NCI-H1092 treated with DMSO at 0.1 percent for 48 hours (cell line): ENCODE measurements at places on chromosomes 4 and X.

GRCh38 chrX:14817571-14817970 is 55.3 kb downstream of the FANCB start:
- DNase-seq, result no peak

DNA sequence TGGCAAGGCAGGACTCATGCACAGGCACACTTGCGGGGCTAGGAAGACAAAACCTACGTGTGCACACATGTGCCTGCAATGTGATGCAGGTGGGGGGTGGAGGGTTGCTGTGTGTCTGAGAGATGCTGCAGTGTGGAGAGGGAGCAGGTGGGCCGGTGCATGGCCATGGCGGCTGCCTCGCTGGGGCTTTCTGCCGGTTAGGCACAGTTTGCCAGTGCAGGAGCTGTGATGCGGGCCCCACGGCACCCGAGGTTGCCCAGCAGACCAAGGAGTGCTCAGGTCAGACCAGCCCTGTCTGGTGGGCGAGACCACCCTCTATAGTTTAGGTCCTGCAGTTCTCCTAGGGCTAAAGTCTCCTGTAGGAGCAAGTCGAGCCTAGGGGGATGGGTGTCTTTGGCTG is 4.4 kb upstream of the AFM start:
- DNase-seq, result no peak

DNA sequence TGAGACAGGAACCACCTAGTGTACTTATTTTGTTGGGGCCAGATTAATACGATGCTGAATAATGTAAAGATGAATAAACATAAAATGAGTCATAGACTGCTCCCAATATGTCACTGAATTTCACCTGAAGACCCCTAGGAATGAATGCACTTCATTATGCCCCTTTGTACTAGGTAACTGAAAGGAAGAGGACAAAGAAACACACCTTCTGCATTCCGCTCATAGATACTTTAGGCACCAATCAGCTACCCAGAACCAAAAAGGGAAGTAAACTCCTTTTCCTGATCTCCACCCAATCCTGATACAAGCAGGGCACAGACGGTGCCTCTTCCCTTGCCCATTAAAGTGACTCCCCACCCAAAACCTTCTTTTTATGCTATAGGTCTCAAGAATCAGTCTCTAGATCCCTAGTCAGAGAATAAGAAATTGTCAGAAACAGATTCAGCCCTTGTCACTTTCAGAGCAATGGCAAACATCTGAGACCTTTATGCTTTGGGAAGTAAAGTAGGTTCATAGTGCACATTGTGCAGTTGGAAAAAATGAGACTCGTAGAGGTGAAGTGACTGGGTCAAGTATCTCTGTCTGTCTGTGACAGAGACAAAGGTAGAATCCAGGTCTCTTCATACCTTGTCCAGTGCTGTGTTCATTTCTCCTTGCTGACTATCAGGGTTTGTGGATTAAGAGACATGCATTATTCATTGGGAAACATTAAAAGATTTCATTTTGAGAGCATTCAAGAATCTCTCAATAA is 2.3 kb downstream of the GPR174 start:
- no peak for DNase-seq

GRCh38 chr4:156411531-156411930 is 457.9 kb upstream of the CTSO start:
- DNase-seq, result no peak

DNA sequence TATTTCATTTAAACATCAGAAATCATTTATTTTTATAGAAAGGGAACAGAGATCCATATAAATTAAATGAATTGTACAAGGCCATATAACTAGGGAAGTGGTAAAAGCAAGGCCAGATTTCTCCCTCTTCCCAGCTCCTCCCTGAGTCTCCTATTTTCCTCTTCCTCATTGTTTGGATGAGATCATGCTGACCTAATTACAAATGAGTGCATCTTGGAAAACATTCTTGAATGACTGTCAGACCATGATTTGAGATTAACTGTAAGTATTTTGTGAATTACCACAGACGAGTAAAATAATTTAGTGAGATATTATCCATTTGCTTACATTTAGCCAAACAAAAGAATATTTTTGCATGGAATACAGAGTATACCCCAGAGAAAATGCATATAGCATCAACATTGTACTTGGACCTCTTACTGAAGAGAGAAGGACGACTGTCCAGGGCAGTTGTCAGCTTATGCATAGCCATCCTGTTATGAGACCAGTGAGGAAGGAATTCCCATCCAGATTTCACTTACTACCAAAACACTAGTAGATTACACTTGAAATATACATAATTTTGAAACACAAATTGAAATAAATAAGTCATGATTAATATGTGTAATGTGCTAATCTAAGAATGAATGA is 47.3 kb downstream of the SLAIN2 start:
- no peak for DNase-seq

DNA sequence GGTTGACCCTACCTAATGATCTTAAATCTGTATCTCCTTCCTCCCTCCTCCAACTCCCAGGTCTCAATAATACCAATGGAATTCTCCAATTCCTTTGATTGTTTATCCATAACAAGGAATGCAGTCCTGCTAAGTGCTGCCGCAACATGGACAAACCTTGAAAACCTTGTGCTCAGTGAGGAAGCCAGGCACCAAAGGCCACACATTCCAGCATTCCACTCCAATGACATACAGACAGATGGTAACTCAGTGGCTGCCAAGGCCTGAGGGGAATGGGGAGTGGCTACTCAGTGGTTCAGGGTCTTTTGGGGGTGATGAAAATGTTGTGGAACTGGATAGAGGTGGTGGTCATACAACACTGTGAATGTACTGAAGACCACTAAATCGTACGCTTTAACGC is 10.4 kb downstream of the HAUS7 start:
- DNase-seq, result no peak

DNA sequence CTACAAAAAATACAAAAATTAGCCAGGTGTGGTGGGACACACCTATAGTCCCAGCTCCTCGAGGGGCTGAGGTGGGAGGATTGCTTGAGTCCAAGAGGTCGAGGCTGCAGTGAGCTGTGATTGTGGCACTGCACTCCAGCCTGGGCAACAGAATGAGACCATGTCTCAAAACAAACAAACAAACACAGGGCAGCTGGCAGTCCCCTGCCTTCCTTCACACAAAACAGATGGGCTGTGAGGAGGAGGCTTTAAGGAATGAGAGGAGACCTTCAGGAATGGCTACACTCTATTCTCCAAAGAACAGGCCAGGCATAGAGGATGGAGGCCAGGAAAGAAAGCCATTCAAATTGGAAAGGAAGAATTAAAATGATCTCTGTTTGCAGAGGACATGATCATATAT is 65.6 kb upstream of the MAML3 start:
- DNase-seq, result no peak

- no peak for DNase-seq
These were observed 318.9 kb upstream of the F9 start for GRCh38 chrX:139211568-139212182.

- no peak for DNase-seq
These were observed 128.0 kb downstream of the SNCA start for GRCh38 chr4:89708903-89709421.

DNA sequence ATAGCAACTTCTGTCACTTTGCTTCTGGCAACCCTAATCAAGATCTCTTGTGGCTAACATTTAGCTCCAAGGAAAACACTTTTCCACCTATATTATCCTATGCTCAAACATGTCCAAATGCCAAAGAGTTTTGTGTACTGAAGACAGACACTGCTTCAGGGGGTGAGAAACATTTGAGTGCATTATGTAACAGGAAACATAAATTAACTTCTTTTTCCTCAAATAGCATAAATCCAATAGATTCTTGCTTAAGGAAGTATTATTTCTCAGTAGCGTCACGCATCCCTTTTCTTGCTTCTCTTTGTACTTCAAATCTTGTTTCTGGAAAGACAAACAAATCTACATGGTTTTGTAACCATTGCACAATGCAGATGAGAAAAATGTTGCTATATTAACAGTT is 839.1 kb downstream of the GLUD2 start:
- DNase-seq, result no peak

GRCh38 chrX:34849371-34849770 is 93.2 kb upstream of the FAM47B start:
- no peak for DNase-seq

- no peak for DNase-seq
These were observed 58.4 kb upstream of the SORBS2 start for GRCh38 chr4:185870366-185870765.

DNA sequence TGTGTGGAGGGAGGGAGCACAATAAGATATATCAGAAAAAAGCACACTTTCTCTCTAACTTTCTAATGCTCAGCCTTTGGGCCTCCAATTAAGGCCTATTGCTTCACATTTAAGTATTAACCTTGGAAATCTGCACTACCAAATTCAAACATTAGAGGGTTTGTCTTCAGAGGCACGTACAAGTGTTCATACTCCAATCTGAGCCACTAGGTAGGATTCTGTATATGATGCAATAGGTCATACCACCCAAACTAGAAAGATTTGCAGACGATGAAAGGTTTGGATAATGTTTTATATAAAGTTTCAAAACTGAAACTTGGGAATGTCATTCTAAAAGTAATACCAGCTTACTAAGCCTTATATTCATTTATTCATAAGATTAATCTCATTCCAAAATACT is 106.4 kb downstream of the MID1 start:
- DNase-seq, result no peak

GRCh38 chrX:118980761-118981160 is 6.3 kb downstream of the LONRF3 start:
- no peak for DNase-seq

- DNase-seq, result peak; percentile 87
These were observed 99.3 kb upstream of the PRKG2 start for GRCh38 chr4:81314196-81314896.

DNA sequence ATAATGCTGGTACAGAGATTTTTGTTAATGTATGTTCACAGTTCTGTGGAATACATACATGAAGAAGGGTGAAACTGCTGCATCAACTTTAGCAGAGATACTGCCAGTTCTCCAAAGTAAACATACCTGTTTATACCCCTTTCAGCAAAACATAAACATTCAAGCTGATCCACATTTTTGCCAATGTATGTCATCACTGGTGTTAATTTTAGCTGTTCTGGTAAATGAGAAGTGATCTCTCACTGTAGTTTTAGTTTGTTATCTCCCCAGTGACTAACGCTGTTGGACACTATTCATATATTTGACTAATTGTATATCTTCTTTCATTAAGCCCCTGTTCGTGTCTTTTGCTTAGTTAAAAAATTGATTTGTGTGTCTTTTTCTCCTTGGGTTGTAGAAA is 82.0 kb downstream of the HAUS3 start:
- no peak for DNase-seq

- no peak for DNase-seq
These were observed 68.3 kb upstream of the RBPJ start for GRCh38 chr4:26252349-26253025.

GRCh38 chr4:113106108-113106507 is 56.7 kb downstream of the ANK2 start:
- DNase-seq, result peak; percentile 13

- peak; percentile 33 for DNase-seq
These were observed 9.5 kb downstream of the MAB21L2 start for GRCh38 chr4:150591406-150591805.

- DNase-seq, result no peak
These were observed 12.0 kb downstream of the CNGA2 start for GRCh38 chrX:151746502-151746901.

GRCh38 chrX:83512111-83512510 is 4.0 kb downstream of the POU3F4 start:
- no peak for DNase-seq

DNA sequence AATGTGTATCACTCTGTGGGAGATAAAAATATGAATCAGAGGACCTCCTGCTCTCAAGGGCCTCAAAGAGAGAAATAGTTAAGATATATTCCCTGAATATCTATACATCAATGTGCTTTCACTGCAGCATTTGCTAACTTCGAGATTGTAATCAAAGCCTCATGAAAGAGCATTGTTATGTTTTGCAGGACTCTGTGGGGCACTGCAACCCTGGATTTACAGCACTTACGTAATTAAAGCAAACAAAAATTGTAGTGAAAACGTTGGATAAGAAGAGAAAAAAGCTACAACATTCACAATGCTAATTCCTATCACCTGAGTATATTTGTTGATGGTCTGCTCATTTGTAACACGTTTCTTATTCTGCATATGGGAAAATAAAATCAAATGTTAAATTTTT is 48.0 kb downstream of the ETNPPL start:
- DNase-seq, result no peak

DNA sequence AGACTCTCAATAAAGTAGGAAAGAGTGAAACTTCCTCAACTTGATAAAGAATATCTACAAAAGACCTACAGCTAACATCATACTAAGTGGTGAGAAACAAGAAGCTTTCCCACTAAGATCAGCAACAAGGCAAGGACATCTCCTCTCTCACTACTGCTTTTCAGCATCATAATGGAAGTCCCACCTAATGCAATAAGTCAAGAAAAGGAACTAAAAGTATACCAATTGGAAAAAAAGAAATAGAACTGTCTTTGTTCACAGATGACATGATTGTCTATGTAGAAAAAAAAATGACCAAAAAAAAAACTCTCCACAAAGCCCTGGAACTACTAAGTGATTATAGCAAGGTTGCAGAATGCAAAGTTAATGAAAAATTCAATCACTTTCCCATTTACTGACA is 25.1 kb upstream of the SH3RF1 start:
- DNase-seq, result no peak

- no peak for DNase-seq
These were observed 426.2 kb upstream of the MAGEB2 start for GRCh38 chrX:29788991-29789699.

- DNase-seq, result no peak
These were observed 80.2 kb downstream of the FGF16 start for GRCh38 chrX:77527233-77528001.

GRCh38 chr4:176319151-176319703 is 539 bp upstream of the SPCS3 start:
- DNase-seq, result no peak
